ENCODE measurements at places on chromosomes 5 and 9. TPM values are rescaled to one million over a fixed set of nuclear protein-coding genes. Genes with fewer than 3 reads are reported as not detected.

DNA sequence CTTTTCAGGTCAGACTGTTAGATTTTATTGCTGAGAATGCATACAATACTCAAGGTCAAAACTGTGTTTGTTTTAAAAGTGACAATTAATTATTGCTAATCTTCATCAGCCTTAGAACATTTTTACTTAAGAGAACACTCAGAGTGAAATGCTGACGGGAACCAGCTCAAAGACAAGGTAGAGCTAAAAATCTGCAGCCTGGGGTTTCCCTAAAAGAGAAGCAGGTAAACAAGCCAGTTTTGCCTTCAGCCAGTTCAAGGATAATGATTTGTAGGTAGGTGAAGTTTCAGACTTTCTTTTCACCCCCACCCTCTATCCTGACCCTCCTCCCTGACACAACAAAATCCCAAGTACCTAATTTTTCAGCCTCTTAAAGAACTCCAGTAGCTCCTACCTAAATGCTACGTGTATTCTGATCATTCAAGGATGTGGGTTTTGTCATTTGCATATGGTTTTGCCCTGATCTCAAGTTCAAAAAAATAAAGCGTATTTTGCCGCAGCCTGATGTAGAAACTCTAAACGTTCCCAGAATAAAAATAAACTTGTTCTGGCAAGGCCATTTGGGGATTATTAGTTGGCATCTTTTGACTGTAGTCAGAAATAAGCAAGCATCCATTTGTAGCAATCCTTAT lies 407.2 kb downstream of the EFNA5 start:
- DNase-seq: no peak

- no peak for DNase-seq
Measured at GRCh38 chr9:118647331-118647730, 721.9 kb downstream of the BRINP1 start.

CARTPT gene
- not detected for polyA plus RNA-seq

GRCh38 chr5:74042959-74043358 lies 417.0 kb downstream of the ARHGEF28 start:
- no peak for DNase-seq

DNA sequence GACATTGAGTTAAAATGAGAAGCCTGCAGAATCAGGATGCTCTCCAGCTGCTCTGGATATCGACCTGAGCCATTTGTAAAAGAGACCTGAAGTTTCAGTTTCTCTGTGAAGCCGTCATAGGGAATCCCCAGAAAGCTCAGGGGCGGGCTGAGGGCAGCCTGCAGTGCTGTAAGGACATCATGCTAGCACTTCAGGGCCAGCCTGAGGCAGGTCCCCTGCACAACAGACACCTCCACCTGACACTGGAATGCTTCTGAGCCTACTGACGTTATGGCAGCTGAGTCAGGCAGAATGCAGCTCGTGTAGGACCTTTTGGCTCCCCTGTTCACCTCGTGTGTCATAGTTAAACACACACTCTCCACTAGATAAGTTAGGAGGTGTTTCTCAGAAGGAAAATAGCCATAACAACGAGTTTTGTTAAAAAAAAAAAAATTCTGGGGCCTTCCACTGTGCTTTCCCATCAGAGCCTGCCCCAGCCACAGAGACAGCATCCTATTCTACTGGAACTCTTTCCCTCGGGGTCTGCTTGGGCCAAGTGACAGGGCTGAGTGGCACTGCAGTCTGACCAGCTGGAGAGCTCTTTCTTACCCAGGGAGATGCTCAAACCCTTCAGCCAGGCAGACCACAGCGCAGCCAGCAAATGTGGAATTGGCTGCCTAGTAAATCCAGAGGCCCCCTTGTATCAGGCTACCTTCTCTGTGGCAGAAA lies 354.9 kb downstream of the DIRAS2 start:
- DNase-seq: no peak

PSAT1 gene
- polyA plus RNA-seq: 28.3 TPM

GRCh38 chr9:131856105-131856504 lies 116.2 kb upstream of the RAPGEF1 start:
- no peak for DNase-seq

DNA sequence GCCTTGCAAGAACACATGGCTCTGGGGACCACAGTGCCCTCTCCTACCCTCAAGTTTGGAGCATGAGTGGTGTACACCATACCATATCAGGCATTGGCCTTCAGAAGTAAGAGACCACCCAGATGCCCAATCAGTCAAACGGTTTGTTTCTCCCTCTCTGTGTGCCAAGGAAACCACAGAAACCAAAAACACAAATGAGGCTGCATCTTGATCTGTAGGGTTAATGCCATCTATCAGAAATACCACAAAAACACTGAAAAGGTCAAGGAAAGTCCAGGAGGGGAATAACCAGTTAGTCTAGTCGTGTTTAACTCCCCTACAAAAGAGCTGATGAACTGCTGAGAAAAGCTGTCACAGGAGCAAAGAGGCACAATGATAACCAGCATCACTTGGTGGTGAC lies 78.4 kb downstream of the INSYN2B start:
- no peak for DNase-seq

DNA sequence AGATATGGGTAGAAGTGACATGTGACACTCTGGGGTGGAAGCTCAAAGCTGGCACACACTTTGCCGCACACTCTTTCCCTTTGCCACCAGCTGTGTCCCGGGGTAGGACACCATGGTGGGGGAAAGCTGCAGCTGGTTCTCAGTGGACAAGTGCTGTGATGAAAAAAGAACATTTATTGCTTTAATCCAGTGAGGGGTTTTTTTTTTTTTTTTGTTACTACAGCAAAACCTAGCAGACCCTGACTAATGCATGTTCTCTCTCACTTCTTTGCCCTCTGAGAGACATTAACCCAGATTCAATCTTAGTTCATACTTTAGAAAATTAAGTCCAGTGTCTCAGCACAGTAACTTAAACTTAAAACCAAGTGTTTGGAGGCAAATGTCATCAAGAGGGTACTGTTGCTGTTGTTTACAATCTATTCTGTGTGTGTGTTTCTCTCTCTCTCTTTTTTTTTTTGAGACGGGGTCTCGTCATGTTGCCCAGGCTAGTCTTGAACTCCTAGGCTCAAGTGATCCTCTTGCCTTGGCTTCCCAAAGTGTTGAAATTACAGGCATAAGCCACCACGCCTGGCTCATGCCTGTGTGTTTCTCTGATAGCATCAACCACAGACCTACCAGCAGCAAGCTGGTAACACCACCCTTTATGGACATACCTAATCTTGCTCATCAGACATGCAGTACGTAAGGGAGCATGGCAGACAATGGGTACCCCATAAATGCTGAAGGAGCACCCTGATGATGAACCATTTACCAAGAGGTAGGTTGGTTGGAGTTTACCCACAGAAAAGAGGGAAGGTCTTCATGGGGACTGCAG lies 84.7 kb upstream of the TBC1D2 start:
- DNase-seq: no peak

GRCh38 chr5:162160401-162160800 lies 92.8 kb downstream of the GABRG2 start:
- no peak for DNase-seq

- no peak for DNase-seq
Measured at GRCh38 chr5:31641575-31641974, 2.6 kb downstream of the PDZD2 start.

FBXW11 gene
- 56.3 TPM for polyA plus RNA-seq

DNA sequence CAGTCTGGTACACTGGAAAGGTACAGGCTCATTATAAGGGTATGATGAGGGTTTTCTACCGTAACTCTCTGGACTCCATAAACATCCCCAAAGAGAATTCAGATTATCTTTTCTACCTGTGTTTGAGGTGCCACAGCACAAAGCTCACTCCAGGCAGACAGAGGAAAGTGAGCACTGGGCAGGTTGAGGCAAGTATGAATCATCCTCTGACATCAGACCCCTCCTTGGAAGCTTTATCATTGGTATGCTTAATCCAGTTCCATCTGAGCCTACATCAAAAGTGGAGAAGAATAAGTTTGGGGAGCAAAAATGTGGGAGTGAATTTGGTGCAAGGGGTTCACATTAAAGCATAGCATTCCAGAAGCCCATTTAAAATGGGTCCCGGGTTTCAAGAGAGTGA lies 21.7 kb downstream of the C9orf152 start:
- no peak for DNase-seq

DNA sequence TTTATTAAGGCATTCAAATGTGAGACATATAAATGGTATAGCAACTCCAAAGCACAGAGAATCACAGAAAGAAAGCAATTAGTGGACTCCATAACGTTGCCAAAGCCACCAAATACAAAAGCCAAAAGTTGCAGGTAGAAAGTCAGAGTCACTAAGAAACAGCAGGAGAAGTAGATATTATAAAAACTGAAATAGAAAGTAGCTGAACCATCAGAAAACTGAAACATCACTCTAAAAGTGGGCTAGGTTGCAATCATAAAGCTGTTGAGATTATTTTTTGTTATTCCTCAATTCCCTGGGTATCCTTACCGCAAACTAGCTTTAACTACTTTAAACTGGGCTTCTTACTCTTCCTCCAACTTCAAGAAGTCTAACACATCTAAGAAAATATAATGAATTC lies 108.1 kb upstream of the ARRDC3 start:
- no peak for DNase-seq

DNA sequence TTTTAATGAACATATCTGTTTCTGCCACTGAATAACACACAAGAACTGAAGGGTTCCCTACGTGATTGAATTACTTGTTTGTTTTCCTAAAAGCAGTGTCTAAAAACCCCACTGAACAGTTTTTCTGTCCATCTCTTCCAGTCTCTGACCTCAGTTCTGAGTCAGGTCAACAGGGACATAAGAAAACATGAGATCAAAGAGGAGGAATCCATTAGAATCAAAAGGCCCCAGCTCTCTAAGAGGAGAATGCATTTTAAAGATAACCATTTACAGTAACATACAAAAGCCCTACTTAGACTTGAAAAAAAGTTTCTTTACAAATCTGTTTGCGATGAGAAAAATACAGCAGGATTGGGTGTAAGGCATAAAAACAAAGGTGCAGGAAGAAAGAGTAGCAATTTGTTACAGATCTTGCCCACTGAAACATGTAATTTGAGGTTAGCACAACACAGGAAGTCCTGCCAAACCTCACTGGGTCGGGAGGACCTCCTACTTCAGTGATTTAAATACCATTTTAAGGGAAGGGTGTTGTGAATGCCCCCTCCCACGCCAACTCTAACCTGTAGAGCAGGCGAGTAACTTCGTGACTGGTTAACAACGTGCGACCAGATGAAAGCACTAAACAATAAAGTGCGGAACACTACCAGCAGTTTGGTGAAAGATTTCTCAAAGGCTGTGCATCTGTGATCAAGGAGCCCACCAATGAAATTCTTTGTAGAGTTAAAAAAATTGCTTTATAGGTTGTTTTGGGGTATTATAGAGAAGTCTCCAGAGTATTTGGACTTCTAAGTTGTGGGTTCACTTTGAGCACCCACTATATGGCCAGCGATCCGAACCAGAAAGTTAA lies 1.3 kb downstream of the QSOX2 start:
- DNase-seq: no peak

KCNT1 gene
- 0.89 TPM for polyA plus RNA-seq

GRCh38 chr9:98501819-98502218 lies 206.9 kb downstream of the GABBR2 start:
- DNase-seq: no peak

- no peak for DNase-seq
Measured at GRCh38 chr5:180289966-180290365, 1.9 kb downstream of the MAPK9 start.

DNA sequence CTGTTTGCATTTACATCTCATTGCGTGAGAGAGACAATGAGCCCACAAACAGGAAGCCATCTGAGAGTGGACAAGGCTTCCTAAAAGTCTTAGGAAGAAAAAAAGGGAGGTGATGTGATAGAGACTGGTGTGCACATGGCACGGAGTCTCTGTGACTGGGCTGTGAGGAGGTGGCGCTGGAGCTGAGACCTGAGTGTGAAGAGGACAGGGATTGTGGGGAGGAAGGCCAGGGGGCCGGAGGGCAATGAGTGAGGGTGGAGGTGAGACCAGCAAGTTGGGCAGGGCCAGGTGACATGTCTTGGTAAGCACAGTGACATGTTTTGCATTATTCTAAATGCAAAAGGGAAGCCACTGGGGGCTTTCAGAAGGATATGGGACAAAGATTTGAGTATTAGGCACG lies 45.0 kb downstream of the TSPAN17 start:
- no peak for DNase-seq

DNA sequence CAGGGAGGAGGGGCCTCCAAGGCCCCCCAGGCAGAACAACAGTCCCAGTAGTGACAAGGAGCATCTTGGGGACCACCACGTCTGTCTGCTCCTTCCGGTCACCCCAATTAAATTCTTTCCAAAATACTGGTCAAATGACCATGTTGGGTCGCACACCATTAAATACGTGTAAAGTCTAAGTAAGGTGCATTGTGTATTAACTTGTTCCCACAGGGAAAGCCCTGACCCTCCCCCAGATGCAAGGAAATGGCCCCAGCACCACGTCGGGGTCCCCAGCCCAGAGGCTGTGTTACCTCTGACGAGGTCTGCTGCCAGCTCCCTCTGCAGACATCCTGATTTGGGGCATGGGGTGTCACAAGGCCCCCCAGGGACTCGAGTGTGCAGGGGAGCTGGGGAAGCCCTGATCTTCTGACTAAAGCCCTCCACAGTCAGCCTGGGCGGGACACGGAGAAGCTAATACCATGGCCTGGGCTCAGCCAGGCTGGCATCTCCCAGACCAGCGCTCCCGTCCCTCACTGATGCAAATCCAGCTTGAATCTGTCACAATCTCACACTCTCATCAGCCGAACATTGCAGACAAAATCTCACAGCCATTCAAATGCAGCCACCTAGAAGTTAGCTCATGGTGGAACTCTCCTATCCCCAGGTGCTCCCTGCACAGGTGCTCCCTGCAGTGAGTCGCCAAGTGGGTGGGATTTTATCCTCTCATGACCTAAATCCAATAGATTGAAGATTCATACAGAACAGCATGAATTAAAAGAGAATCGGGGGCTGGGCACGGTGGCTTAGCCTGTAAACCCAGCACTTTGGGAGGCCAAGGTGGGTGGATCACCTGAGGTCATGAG lies 13.6 kb downstream of the TERT start:
- peak; percentile 24 for DNase-seq

DNA sequence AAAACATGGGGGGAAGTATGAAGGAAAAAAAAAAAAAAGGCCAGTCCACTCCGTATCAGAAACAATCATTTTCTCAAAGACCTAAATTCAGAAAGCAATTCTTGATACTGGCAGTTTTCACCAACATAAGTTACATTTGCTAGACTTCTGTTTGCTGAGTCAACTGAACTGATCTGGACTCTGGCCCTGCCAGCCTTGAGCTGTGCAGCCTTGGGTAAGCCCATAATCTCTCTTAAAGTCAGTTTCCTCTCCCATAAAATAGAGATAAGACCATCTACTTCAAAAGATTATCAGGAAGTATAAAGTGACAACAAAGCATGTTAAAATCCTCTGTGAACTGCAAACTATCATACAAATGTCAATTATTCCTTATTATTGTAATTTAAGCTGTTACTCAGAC lies 106.8 kb downstream of the MAPKAP1 start:
- DNase-seq: no peak

GRCh38 chr5:134149571-134150303 lies 27.0 kb downstream of the SKP1 start:
- no peak for DNase-seq

- no peak for DNase-seq
Measured at GRCh38 chr5:107546719-107547118, 124.0 kb downstream of the EFNA5 start.

DNA sequence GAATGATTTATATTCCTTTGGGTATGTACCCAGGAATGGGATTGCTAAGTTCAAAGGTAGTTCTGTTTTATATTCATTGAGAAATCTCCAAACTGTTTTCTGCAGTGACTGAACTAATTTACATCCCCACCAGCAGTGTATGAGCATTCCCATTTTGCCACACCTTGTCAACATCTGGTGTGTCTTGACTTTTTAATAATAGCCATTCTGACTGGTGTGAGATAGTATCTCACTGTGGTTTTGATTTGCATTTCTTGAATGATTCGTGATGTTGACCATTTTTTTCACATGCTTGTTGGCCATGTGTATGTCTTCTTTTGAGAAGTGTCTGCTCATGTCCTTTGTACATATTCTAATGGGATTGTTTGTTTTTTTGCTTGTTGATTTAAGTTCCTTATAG lies 421.5 kb downstream of the KIAA0825 start:
- DNase-seq: no peak
